Right renal pelvis (tissue), 4 donors: ENCODE measurements at places on chromosomes 13 and 19.

DNA sequence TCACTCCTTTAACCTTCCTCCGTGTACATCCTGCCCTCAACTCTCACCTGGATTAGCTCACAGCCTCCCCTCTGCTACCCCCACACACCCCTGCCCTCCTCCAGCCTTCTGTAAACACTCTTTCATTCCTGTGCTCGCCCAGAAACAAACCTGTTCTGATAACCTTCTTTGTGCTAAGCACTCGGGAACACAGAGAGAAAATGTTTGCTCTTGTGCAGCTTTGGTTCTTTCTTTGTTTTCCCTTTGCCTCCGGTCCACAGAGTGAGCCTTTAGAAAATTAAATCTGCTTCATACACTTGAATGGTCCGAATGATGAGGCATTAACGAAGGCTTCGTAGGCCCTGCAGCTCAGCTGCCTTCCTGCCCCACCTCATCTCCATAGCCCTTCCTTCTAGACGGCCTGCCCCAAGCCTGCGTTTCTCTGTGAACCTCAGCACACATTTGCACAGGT lies 6.6 kb upstream of the ZDHHC20 start:
- DNase-seq: no peak

DNA sequence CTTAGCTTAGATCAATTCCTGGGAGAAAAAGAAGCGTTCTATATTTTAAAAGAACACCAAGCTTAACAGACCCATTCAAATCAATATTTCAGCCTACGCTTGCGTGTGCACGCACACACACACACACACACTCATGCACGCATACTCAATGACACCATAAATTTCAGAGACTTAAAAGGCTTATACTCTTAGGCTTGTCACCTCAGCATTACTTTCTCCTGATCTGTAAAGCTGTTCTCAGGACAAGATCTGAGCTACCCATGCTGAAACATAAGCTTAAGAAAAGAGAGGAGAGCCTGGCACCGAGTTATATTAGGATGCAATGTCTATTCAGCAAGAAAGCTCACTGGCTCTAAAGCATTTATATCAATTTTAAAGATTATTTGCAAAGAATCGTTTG lies 368.5 kb downstream of the FGF14 start:
- no peak for DNase-seq

DNA sequence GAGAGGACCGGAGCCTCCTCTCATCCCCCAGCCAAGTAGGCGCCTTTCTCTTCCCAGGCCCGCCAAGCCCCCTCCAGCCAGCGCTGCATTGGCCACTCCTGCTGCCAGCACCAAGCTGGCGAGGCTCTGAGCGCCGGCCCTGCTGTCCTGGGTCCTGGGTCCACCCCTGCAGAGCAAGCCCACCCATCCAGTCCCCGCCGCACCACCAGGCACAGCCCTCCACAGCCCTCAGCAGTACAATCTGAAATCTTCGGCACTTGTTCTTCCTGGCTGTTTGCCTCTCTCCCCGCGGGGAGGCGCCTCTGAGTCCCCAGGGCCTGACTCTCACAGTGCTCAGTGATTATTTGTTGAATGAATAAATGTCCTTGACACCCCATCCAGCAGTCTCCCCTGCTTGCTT lies 236.4 kb upstream of the SGCG start:
- no peak for DNase-seq

GRCh38 chr13:46698910-46699460 lies 98.0 kb downstream of the ESD start:
- DNase-seq: no peak
